CD4-positive, alpha-beta memory T cell (primary cell): ENCODE measurements at places on chromosomes 12 and 14. TPM values are rescaled to one million over a fixed set of nuclear protein-coding genes. Genes with fewer than 3 reads are reported as not detected.

NPC2 gene
- total RNA-seq, result 50.9 TPM

DNA sequence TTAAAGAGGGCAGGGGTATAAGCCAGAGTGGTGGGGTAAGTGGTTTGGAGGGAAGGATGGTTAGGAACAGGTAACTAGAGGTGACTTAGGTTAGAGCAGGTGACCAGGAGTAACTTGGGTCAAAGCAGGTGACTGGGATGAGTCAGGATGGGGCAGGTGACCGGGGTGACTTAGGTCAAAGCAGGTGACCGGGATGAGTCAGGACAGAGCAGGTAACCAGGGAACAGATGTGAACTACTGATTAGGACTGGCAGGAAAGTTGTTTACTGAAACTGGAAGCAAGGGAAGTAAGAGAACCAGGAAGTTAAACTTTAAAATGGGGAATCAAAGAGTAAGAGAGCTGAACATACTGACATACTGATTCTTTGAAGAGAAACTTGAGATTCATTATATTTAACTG is 57.4 kb downstream of the FSCB start:
- DNase-seq, result no peak

TAS2R30 gene
- total RNA-seq, result 3.8 TPM

NOVA1 gene
- total RNA-seq, result not detected

- DNase-seq, result no peak
Observed at GRCh38 chr14:83646228-83646627, 1883.7 kb upstream of the FLRT2 start.
